ENCODE measurements at places on chromosomes 13 and 19. TPM values are rescaled to one million over a fixed set of nuclear protein-coding genes. Genes with fewer than 3 reads are reported as not detected.

The KANK3 gene
- total RNA-seq: 0.56 TPM

The EFNB2 gene
- 1.2 TPM for total RNA-seq

The MYH14 gene
- not detected for total RNA-seq

The CBY2 gene
- total RNA-seq: not detected

The CAB39L gene
- 7.9 TPM for total RNA-seq

The TRPC4 gene
- 59.2 TPM for total RNA-seq

The PSG6 gene
- total RNA-seq: 0.85 TPM

The TPTE2 gene
- total RNA-seq: not detected

The ZFP30 gene
- 14.6 TPM for total RNA-seq

The GSX1 gene
- total RNA-seq: not detected

The FGF21 gene
- total RNA-seq: not detected

The KISS1R gene
- total RNA-seq: not detected

The ZC3H13 gene
- total RNA-seq: 19.0 TPM

The JSRP1 gene
- total RNA-seq: not detected

The N4BP2L1 gene
- total RNA-seq: 8.2 TPM

The UPF3A gene
- total RNA-seq: 17.8 TPM

The CFAP97D2 gene
- not detected for total RNA-seq

The KIR3DL3 gene
- total RNA-seq: not detected

The PTPRH gene
- total RNA-seq: 6.5 TPM

Data from regular cardiac myocyte (primary cell).